ENCODE measurements at places on chromosomes 12 and 14.
A peak's percentile ranks its signal among the peaks of the same experiment; 100 is the strongest.

DNA sequence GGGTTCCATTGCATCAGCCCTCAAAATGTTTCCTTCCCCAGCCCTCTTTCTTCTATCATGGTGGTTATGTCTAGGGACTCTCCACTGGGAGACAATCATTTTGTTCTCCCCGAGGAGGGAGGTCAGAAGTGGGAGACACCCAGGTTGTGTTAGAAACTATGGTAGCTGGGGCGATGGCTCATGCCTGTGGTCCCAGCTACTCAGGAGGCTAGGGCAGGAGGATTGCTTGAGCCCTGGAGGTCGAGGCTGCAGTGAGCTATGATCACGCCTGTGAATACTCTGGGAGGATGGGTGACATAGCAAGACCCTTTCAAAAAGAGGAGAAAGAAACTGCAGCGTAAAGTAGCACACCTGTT lies 13.0 kb upstream of the LRRC23 start:
- no peak for DNase-seq

GRCh38 chr12:121649819-121650353 lies 19.6 kb downstream of the MORN3 start:
- DNase-seq: no peak

DNA sequence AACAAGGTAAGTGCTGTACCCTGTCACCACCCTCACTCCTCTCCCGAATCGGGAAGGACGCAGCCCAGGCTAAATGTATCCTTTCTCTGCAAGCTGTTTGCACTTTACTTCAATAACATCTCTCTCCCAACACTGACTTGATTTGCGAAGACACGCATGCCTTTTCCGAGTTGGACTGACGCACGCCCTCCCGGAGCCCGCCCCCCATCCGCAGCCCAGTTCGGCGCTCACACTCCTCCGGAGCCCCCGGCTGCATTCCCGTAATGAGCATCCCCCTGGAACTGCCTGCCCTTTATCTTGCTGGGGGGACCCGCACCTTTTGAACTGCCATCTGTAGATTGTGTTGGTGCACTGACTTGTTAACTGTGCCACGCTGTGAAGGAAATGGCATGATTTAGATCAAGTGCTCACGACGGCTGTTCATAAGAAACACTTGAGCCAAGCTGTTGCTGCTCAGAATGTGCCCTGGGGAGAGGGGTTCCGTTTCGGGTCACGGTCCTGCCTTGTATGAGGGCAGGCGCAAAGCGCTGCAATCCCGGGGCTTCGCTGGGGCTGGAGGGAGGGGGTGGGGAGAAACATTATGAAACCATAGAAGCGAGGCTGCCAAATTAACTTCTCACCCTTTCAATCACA lies 176.6 kb upstream of the CDKN3 start:
- no peak for DNase-seq

DNA sequence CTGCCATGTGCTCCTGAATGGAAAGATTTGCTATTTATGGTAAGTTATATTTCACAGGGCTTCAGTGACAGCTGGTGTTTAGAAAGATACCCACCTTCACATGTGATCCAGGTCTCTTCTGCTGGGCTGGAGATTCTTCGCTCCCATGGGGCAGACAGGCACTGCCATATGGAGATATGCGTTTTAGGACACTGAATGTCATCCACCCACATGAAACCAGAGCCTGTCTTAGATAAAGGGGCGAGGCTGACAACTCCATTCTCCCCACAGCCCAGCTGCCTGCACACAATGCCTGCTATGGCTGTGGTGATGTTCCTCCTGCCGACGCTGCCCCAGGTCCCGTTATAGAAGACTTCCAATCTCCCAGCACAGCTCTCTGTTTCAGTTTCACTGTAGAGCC lies 69.4 kb downstream of the ACSM4 start:
- DNase-seq: peak; percentile 99

GRCh38 chr14:101839236-101839635 lies 77.7 kb downstream of the PPP2R5C start:
- no peak for DNase-seq

GRCh38 chr14:95047754-95048153 lies 109.6 kb downstream of the DICER1 start:
- DNase-seq: no peak

- no peak for DNase-seq
Measured at GRCh38 chr12:50732591-50732990, 31.3 kb upstream of the ATF1 start.
